Spinal cord (tissue), 10 donors: ENCODE measurements at places on chromosomes 16 and 17. TPM values are rescaled to one million over a fixed set of nuclear protein-coding genes. Genes with fewer than 3 reads are reported as not detected.

DNA sequence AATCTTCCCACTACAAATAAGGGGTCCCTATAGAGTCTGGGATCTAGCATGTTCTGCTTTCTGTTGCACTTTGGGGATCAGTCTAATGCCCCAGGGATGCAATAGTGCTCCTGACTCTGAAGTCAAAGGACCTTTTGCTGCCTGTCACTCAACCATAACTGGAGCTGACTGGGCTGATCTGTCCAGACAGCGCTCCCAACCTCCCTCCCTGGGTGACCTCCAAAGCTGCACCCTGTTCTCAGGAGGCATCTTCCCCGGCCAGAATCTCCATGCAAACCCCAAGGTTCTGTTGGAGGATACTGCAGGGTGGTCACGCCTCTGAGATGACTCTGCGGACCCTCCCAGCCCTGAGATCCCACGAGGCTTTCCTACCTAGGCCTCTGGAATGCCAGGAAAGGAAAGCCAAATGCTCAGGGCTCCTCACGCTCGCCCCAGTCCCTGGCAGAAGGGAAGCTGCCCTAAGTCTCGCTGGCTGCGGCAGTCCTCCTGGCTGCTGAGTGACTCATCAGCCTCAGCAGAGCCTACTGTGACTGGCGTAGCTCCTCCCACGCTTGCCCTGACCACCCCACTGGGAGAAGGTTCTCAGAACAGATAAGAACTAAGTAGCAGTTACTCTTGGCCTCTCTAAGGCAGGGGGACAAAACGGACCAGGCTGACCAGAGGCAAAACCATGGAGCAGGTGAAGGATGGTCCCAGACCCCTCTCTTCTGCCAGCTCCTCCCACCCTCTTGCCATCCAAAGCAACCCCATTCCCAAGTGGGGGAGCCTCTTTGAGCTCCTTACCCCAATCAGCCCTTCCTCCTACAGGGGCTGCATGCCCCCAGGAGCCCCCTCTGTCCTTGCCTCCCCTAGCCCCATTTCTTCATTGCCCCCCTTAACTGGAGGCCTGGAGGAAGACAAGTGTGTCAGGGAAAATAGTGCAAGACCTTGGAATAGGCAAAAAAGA is 124.1 kb upstream of the TNRC6C start:
- no peak for DNase-seq

DNA sequence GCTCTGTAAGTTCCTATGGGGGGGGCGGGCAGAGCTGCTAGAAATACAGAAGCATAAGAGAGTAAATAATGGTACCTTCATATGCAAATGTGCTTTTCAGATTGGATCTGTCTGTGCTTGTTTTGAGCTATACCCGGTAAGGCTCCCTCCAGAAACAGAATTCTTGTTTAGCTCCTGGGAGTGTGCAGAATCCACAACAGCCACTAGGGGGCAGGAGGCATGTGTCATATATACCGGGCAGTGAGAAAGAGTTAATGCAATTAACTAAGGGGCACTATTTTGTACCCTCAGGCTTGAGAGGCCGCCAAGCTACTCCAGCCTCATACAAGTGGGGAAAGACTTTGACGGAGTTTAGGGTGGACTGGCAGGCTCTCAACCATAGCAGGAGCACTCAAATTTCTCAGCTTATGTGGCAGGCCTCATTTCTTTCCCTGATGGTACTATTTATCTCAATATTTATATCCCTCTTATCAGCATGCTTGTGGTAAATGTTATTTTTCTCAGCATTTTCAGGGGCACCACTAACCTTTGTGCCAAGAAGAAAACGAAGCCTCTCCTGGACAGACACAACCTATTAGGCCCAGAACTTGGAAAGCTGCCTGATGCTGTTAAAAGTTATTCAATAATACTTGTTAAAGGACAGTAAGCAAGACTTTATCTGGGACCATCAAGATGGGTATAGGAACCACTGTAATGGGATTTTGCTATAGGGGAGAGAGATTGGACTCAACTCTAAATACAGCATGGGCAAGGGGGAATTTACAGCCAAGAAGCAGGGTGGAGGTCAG is 10.7 kb upstream of the CENPV start:
- peak; percentile 71 for DNase-seq

CHST4 gene
- 0.44 TPM for total RNA-seq

DNA sequence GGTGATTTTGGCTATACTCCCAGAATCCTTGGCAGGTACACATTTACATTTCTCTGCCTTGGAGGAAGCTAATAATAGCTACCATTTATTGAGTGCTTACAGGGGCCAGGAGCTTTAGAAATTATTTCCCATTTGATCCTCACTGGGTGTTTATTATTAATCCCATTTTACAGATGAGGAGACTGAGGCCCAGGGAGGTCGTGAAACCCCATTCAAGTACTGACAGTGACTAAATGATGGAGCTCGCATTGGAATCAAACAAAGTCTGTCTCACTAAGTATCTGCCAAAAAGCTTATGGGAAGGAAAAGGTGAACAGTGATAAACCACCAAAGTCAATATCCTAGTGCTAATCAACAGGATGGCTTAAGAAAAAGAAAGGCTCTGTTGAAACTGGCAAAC is 33.3 kb upstream of the XYLT1 start:
- peak; percentile 29 for DNase-seq

DNA sequence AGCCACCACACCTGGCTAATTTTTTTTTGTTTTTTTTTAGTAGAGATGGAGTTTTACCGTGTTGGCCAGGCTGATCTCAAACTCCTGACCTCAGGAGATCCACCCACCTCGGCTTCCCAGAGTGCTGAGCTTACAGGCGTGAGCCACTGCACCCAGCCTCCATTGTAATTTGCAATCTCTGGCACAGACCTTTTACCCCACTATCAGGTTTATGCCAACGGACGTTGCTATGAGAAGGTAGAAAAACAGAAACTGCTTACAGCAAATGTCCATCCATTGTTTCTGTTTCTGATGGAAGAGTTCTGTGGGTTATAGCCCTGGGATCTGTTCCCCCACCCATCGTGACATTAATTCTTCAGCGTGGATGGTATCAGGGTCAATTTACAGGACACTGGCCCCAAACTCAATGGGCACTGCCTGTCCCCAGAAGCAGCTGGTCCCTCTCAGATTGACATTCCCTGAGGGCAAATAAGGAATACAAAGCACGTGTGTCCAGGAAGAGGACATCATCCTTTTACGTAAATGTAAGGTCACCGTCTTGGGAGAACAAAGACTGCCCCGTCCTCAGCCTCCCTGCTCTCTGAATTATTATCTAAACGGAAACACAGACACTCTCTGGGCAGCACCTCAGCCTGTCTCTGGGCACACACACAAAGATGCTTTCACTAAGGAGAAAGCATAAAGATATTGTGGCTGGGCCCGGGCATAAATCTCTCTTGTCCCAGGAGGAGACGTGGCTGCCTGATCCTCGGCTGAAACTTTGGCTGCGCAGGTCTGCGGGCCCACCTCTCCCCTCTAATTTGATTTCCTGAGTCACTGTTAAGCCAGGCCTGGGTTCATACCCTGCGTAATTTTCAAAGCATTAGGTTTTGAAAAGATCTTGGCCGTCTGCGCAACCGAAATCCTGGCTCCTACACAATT is 5.2 kb downstream of the KCNG4 start:
- DNase-seq = no peak
